Caudate nucleus (tissue), 63 donors: ENCODE measurements at places on chromosomes 5 and 9.

DNA sequence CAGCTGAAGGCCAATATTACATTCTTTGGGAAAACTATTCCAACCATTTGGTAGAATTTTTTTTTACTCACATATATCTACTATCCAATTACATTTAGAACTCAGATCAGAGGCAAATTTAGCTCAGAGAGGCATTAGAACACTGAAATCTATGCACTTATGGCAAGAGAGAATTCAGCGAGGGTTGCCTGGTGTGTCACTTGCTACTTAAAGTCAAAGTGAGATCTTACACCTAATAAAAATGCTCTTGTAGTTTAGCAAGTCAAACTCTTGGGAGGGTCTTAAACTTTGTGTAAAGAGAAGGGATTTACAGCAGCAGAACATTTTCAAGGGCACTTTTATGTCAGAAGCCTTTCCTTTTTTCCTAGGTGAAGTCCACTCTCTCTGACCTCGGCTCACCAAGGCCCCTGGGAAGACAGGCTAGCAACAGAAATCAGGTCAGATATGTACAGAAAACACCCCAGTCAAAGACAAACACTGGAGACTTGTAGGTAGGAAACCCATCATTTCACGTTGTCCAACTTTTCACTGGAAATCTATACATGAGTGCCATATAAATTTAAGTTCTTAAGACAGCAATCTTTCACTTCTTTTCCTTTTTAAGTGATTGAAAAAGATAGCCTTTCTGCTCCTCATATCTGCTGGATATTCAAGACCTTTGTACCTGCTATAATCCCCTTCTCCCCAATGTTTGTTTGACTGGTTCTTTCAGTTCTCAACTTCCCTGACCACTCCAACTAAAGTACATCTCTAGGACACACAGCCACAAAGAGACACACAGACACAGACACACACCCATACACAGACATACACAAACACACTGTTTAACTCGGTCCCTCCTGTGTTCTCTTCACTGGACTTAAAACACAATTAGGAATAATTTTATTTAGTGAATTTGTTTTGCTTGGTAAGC lies 635.8 kb downstream of the PDE4D start:
- no peak for DNase-seq

- no peak for DNase-seq
Measured at GRCh38 chr9:131669269-131670157, 70.4 kb downstream of the RAPGEF1 start.

DNA sequence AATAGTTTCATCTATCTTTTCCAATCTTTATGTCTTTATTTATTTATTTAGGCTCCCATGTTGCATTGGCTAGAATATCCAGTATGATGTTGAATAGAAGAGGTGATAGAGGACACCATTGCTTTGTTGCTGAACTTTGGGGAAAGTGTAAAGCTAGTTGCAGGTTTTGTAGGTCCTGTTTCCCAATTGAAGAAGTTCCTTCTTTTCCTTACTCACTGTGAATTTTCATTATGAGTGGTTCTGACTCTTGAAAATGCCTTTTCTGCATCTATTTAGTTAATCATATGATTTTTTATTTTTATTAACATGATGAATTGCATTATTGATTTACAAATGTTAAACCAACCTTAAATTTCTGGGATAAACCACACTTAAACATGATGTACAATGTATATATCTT lies 58.9 kb upstream of the NR3C1 start:
- DNase-seq = no peak

DNA sequence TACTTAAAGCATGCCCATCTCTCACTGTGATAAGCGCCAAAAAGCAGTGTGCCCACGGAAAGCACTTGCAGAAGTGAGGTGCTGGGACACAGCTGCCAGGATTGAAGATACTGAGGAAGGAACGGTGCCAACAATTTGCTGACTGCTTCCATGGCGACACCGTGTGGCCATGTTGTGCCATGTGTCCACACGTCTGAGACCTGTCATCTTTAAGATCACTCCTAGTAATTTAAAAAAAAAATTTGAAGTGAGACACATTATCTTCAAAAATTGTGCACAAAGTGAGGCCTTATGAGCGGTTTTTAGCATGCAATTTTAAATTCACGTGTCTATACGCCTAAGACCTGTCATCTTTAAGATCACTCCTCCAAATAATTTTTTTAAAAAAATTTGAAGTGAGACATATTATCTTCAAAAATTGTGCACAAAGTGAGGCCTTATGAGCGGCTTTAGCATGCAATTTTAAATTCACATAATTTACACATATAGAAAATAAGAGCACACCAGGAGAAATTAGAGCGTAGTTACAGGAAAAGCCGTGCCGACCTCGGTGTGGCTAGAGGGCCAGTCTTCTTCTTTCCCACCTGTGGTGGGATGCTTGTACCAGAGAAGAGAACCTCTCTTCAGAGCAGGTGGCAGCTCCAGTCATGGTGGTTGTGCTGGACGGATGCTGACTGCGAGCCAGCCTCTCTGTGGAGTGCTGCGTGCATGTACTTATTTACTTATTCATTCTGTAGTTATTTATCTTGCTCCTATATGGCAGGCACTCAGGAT lies 21.4 kb upstream of the FLT4 start:
- DNase-seq = peak; percentile 29

DNA sequence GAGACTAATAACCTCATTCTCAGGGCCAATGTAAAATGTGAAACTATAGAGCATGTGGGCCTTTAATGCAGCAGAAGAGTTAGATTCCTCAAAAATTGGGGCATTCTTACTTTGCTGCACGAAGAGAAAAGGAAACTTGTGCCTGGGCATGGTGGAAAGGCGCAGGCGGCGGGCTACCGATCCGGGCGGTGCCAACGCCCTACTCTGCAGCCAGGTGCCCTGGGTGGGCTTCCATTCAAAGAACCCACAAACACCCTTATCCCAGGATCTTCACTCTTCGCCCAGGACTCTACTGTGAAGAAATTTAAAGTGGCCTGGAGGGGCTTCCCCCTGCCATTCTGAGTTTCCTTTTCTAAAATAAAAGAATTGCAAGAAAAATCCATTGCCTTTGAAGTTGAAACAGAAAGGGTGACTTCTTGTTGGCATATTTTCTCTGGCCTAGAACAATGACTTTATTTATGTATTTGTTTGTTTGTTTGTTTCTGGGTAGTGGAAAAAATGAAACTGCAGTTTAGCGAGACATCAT lies 124.9 kb downstream of the TMEM161B start:
- DNase-seq = no peak

GRCh38 chr9:19460243-19460642 lies 51.4 kb downstream of the ACER2 start:
- no peak for DNase-seq

DNA sequence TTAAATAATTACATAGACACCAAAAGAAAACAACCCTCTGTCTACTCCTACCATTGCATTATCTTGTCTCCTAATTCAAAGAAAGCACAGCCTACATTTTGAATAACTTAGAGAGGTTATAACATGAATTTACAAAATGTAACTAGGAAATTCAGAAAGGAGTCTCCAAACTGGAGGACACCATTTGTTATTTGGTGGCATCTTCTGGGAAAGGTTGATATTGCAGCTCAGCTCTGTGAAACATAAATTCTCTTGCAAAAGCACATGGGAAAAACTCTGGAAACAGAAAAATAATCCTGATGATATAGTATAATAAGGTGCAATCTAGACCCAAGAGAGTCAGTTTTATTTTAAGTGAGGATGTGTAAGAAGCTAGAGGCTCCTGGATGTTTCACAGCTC lies 215.3 kb downstream of the MLLT3 start:
- DNase-seq = no peak

DNA sequence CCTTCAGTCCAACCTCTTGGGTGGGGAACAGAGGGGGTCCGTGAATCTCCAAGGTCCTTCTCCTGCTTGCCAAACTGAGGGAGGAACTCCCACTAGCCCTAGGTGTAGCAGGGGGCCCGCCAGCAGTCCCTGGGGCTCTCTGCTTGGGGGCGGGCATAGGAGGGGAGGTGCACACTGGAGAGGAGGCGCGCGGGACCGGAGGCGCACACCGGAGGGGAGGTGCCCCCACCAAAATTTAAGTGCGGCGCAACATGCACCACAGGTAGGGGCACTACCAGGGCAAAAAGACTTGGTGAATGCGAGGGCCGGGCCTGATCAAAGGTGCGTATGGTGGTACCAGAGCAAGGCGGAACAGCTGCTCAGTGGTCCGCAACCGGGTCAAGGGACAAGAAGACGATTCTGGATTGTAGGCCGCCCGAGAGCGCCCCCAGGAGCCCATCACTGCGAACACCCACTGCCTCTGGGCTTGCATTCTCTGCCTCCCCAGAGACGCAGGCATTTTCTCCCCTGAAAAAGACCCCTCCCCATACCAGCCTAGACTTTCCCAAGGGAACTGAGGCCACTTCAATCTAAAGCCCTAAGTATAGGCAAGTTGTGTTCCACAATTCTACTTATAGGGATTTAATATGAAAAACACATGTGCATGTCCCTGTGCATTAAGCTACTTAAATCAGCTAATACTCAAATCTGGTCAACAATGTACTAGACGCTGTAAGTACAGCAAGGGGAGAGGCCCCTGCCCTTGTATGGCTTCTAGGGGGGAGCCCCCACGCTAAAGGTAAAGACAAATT lies 50.6 kb downstream of the TGFBI start:
- DNase-seq = no peak

- DNase-seq = no peak
Measured at GRCh38 chr9:99062549-99062948, 42.4 kb upstream of the TGFBR1 start.

GRCh38 chr9:93582115-93582514 lies 5.7 kb downstream of the PHF2 start:
- no peak for DNase-seq
